AG08396 (cell line): ENCODE measurements at places on chromosomes 11 and 22.
A peak's percentile ranks its signal among the peaks of the same experiment; 100 is the strongest.

GRCh38 chr11:128089962-128090361, 497.4 kb downstream of the ETS1 start:
- no peak for DNase-seq

- no peak for DNase-seq
Measured at GRCh38 chr22:39674536-39674935, 104.0 kb downstream of the CACNA1I start.

DNA sequence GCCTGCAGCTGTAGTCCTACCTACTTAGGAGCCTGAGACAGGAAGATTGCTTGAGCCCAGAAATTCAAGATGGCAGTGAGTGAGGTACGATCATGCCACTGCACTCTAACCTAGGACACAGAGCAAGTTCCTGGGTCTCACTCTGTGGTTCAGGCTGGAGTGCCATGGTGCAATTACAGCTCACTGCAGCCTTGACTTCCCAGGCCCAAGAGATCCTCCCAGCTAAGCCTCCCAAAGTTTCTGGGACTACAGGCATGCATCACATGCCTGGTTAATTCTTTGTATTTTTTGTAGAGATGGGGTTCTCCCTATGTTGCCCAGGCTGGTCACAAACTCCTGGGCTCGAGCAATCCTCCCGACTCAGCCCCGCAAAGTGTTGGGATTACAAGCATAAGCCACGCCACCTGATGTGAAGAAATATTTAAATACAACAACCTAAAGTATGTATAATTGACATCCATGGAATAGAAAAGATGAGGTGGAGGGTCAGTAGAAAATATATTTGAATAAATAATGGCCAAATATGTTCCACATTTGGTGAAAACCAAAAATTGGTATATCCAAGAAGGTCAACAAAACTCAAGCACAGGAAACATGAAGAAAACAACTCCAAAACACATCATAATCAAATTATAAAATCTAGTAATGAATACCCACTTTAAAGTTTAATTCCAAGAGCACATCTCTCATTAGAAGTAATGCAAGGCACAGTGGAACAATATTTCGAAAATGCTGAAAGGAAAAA, 47.9 kb upstream of the IGLL5 start:
- DNase-seq = no peak

DNA sequence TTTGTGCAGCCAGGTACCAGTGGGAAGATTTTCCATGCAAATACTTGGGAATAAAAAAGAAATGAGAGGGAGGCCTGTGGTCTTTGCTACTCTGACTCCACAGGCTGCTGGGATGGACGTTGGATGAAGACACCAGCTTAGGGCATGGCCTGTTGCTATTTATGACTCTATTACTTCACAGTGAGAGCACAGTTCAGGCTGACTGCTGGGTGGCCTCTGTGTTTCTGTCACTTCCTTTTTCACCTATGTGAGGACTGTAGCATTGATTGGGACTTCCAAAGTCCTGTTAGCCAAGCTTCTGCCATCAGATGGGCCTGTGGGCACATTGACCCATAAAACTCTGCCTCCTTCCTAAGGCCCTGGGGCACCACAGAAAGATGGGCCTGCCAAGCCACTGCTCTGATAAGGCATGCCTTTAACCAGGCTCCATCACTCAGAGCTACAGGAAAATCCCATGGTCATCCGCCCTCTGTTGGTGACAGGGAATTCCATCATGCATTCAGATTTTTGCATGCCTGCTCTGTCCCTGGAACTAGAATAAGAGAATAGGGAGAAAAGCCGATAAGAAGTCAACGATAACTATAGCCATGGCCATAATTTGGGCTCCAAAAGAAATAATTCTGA, 64.6 kb downstream of the KCNJ1 start:
- DNase-seq = peak; percentile 40

DNA sequence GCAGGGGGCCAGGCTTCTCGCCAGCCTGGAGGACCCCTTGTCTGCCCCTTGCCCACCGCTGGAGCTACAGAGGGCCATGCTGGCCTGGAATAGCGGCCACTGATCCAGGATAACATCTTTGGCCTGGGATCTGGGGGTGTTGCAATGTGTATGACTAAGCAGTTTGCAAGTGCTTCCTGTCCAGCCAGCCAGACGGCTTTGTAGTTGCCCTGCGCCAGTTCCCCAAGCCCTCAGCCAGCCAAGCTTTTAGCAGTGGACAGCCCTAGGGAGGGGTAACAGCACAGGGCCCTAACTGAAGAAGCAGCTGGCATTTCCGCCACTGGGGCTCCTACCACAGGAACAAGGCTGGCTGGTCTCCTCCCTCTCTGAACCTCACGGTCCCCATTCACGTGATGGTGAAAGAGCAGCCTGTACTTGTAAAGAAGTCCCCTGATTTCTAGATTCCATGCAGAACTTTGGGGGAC, 32.1 kb downstream of the UQCR10 start:
- DNase-seq = peak; percentile 93

GRCh38 chr22:29265305-29265704, 2.5 kb downstream of the RHBDD3 start:
- DNase-seq = no peak

DNA sequence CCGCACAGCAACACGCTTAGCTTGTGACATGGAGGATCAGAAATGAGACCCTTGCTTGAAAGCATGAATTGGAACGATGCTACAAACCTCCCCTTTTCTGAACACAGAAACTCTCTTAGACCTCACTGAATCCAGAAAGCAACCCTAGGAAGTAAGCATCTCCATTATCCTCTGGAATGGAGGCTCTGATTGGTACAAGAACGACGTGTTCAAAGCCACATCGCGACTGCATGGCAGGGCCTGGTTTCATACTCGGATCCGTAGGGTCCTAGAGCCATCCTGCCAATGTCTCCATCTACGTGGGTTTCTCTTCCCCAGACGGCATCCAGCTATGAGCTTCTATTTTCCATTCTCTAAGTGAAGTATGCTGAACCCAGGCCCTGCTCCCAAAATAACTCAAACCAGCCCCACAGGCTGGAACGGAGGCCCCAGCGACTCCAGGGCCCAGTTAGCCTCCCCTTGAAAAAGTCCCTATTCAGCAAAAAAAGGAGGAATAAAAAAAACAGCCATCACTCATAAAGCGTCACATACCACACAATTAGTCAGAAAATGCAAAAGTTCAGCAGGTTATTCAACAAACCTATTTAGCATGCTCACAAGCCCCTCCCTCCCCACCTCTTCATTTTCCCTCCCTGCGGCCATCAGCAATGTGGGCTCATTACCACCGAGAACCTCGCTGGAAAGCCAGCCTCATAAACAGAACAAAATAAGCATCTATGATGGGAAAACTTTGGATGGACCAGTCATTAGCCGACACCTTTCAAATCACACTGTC, 7.1 kb upstream of the MN1 start:
- no peak for DNase-seq

- DNase-seq = no peak
Measured at GRCh38 chr22:50317178-50317577, 9.6 kb downstream of the DENND6B start.

DNA sequence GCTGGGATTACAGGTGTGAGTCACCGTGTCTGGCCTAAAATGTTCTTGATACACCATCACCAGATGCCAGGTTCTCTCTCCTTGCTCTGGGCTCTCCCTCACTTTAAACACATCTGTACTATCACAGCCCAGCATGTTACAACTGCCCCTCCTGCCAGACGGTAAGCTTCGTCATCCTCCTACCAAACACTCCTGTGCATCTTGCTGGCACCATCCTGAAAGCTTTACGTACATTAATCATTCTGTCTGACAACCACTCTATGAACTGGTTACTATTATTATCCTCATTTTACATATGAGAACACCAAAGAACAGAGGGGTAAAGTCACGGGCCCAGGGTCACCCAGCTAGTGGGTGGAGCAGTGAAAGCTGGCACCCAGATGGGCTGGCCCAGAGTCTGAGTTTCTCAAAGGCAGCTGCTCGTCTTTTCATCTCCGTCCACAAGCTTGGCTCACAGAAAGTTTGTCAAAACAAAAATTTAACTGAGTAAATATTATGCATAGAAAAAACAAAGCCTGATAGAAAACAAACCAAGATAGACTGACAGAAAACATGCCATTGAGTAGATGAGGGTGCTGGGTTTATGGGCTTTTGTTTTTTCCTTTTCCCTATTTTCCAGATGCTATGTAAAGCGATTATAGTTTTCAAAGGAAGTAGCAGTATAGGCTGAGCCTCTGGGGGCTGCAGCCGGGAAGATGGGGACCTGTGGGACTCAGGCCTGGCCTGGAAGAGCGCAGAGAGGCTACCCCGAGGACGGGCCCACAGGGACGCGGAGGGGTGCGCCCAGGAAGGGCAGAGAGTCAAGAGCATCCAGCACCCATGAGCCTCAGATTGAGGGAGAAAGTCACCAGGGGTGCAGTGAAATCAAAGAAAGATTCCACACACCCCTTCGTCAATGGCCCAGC, 9.5 kb downstream of the PLA2G6 start:
- DNase-seq = no peak

DNA sequence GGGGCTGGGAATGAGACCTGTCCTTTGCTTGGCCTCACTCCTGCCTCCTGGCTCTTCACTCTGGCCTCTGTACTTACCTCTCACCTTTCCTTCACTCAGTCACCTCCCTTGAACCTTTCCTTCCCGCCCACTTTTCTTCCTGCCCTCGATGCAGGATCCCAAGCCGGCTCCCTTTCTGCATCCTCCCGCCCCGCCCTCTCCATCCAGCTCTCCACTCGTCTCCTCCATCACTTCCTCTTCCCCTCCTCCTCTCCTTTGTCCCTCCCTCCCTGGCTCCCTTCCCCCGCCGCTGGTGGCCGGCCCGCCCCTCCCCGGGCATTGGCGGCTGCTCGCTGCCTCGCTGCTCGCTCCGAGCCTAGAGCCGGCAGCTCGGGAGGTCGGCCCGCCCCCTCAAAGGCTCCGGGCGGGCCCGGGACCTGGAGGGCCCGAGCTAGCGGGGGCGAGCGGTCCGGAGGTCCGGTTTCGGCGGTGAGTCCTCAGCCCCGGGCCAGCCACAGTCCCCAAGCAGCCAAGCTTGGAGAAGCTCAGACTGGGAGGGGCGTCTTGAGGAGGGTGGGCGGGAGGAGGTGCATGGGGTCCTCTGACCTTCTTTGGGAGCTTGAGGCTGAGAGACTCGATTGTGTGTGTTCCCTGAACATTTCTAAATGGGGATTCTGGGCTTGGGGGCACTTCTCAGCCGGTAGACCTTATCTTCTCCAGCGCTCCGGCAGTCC, 13.8 kb downstream of the PHLDB1 start:
- DNase-seq = peak; percentile 84

DNA sequence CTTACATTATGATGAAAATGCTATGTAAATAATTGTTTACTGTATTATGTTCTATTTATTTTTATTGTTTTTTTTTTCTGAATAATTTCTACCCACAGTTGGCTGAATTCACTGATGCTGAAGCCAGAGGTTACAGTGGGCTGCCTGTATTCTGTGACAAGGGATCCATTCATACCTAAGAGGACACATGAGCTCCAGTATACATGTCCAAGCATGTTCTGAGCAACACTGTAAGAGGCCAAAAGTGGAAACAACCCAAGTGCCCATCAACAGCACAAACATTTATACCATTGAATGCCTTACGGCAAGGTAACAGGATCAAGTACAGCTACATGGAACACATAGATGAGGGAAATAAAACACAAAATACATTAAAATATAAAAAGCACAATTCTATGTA, 1.4 kb upstream of the SRSF8 start:
- DNase-seq = no peak

DNA sequence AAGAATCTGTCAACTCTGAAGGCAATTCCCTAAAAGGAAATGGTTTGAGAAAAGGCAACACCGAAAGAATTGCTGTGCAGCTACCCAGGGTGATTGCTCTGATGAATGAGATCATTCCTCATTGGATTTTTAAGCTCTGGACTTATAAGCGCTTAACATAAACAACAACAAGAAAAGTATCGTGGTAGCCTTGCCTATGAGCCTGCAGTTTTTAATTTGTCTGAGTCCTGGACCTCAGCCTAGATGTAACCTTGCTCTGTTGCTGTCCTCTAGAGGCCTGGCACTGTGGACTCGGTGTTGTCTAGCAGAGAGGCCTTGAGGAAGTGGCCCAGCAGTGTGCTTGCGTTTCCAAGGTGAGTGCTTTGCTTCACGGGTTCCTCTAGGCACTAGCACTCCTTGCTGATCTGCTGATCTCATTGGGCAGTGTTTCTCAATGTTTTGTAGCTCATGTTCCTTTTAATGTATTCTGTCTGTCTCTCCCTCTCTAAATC, 20.4 kb downstream of the CCDC81 start:
- DNase-seq = peak; percentile 30

GRCh38 chr11:99555486-99555885, 534.7 kb downstream of the CNTN5 start:
- no peak for DNase-seq

DNA sequence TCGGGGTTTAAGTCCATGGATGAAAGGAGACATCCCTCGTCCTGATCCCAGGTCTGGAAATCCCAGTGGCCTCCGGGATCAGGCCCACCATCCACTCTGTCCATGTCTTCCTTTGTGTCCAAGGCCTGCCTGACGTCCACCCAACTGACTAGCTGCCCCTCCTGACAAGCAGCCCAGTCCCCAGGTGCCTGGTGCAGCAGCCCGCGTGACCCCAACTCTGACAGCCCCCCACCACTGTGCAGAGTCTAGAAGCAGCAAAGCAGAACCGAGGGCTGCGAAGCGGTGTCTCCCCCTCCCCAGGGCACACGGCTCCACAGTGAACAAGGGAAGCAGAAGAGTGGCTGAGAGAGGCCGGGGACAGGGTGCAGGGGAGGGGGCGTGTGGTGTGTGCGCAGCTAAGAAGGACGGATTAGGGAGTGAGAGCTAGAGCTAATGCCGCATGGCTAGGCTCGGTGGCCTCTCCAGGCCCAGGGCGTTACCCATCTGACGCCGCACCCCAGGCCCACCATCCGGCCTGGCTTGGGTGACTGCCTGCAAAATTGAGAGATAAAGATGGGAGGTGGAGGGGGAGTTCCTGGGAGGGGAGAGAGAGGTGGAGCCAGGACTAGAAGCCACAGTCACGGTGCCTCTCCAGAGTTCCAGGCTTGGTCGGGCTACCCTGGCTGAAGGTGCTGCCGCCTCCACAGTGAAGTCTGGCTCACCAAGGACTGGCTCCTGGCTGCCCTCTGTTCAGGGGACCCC, 16.6 kb upstream of the BAIAP2L2 start:
- DNase-seq = no peak

DNA sequence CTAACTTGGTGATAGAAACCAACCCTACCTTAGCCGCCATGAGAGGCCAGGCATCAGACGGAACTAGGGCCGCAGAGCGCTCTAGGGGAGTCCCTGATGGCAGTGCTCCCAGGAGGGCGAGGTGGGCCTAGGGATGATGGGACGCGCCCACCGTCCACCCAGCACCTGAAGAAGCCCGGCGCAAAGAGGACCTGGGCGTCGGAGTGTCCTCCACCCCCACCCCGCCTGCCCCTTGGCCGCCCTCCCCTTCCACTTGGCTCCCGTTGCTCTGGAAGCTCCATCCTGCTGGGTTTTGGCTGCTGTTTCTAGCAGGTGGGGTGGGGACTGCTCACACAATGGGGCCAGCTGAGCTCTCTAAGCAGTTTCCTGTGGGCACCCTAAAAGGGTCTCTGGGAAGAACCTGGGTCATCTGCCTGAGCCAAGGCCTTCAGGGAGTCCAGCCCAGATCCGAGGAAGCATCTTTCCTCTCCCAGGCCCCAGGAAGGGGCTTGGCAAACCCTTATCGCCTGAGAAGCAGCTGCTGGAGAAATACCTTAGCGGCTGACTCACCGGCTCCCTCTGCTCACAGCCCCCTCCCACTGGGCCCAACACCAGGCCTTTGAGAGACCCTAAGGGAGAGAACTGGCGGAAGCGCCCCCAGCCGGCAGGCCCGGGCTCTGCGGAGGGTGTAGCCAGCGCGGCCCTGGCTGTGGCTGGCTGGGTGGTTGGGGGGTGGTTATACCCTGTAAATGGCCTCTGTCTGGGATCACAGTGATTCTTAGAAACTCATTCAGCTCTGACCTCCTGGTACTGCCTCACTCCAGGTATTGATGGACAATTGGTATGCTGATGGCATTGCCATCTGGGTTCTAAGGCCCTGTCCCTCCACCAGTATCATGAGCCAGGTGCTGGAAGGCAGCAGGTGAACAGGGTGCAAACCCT, 19.3 kb downstream of the CREB3L1 start:
- peak; percentile 81 for DNase-seq
